ENCODE measurements at places on chromosomes 3 and 15.

DNA sequence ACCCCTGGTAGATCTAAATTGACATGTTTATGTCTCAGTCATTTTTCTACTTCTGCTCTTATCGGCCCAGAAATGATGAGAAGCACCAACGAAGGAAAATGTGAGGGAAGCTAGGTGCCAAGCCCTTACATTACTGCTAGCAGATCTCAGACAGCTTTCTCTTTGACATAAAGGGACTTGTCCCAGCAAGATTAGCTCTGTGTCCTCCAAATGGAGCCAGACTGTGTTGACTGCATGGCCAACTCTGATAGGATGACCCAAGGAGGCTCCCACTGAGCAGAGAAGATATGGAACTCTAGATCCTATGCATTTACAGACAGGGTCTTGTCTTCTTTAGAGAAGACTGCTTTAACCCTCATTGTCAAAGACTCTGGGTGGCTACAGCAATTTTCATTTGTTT, 2.8 kb upstream of the MCTP2 start:
- DNase-seq: no peak

GRCh38 chr3:13166243-13167063, 93.2 kb upstream of the IQSEC1 start:
- no peak for DNase-seq

DNA sequence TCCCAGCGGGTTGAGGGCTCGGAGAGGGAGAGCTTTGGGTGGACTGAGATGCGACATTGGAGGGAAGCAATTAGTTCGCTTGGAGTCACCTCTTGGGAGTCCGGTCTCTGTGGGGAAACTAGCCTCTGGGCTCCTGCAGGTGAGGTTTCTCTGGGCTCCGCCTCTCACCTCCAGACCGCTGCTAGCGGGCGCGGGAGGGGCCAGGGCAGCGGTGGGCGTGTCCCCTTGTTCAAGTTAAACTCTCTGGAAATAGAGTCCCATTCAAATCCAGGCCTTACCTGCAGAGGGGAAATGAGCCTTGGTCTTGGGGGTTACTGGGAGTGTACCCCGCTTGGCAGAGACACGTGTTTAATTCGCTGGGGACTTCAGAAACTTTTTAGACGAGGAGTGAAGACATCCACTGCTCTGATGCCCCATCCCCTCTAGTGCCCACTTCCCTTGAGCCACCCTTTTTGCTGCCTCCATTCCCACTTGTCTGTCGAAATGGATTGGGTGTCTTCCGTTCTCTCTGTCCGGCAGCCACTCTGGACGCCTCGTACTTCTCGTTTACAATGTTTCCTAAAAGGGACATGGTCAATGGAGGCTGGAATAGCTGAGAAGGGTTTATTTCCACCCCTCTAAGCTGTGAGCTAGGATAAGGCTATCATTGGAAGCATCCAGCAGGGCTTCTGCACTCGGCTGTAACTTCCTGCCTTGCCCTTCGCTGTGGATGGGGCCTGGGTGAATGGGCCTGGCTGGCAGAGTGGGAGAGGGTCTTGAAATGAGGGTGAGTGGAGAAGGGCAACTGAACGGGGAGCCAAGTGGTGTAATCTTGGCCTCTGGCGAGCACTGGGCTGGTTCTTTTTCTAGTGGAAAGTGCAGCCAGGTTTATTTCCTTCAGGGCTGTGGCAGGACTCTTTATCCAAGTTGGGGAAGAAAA, 1.1 kb downstream of the MITF start:
- DNase-seq: no peak

DNA sequence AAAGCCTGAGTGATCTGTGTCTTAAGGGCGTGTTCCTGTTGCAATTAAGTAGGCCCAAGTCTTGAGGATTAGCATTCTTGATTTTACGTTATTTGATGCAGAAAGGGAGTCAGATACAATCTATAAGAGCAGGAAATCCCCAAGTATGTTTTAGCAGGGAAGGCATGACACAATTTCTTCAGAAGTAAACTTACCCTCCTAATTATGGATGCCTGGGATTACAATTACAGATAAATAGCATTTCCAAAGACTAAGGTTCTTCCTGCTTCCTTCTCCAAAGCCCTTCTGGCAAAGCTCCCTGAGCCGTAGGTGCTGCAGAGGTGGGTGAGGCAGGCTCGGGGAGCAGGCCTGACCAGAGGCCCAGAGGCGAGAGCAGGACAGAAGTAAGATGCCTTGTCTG, 34.9 kb upstream of the ST6GAL1 start:
- DNase-seq: no peak

- DNase-seq: no peak
These were observed 2.8 kb downstream of the GOLGA6L2 start for GRCh38 chr15:23444269-23444668.

DNA sequence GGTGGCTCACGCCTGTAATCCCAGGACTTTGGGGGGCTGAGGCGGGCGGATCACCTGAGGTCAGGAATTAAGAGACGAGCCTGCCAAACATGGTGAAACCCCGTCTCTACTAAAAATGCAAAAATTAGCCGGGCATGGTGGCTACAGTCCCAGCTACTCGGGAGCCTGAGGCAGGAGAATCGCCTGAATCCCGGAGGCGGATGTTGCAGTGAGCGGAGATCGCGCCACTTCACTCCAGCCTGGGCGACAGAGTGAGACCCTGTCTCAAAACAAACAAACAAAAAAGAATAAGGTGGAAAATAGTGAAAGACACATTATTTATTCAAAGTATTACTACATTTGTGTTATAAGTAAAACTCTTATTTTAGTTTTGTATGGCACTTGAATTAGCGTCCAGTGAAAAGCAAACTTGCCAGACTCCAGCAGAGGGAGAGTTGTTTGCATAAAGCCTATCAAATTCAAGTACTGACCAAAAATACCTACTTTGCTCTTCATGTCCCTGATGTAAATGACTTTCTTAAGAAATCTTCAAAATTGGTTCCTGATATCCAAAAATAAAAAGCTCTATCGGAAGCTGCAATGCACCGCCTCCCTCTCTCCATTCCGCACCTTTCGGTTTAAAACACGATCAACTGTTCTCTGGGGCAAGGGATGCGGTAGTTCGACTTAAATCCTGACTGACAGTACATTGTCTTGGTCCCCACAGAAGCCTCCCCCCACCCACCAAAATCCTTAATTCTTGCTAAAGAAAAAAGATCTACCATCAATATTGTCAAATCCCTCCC, 1.2 kb downstream of the TRPM7 start:
- DNase-seq: no peak

- DNase-seq: no peak
These were observed 515.3 kb downstream of the EPHB1 start for GRCh38 chr3:135310317-135310716.

GRCh38 chr3:116950301-116951055, 240.9 kb downstream of the TUSC7 start:
- DNase-seq: no peak

GRCh38 chr3:189842681-189843602, 211.8 kb downstream of the TP63 start:
- DNase-seq: no peak

DNA sequence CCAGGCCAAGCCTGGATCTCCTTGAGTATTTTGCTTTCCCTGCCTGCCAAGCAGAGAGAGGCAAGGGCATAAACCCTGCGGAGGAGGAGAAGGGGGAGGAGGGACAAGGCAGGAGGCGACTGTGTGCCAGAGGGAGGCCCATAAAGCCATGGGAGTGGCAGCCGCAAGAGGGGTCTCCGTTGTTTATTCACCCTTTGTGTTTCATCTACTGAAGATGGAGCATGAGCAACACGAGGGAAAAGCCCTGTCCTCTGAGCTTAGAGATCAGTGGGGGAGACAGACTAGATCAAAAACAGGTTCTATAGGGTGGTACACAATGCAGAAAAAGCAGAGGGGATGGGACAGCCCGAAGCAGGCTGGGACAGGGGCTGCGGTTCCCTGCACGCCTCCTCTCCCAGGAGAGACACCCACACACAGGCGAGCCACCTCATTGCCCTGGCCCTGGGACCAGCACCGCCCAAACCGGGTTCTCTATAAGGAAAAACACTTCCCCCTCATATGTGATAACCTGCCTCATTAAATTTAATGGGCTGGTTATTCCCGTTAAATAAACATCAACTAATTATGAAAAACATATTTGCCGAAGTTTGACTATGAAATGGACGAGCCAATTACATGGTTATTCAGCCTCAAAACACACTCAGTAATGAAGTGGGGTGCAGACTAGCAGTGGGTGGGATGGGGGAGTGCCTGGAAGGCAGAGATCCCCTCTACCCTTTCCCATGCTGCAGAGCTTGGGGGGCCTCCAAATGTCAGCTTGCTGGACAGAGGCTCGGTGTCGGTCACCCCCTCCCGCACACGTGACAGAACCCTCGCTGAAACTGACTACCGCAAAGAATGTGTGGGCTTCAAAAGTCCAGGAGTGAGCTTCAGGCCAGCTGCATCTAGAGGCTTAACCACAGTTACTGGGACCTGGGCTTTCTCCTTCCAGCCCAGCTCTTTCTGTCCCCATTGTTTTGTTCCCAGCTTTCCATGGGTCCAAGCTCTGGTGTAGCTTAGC, 14.2 kb upstream of the PLXNA1 start:
- no peak for DNase-seq

GRCh38 chr3:33900440-33900808, 102.0 kb downstream of the PDCD6IP start:
- no peak for DNase-seq

GRCh38 chr3:45510519-45510918, 84.0 kb upstream of the LIMD1 start:
- no peak for DNase-seq

- DNase-seq: no peak
These were observed 104.5 kb upstream of the BFSP2 start for GRCh38 chr3:133295199-133295901.

DNA sequence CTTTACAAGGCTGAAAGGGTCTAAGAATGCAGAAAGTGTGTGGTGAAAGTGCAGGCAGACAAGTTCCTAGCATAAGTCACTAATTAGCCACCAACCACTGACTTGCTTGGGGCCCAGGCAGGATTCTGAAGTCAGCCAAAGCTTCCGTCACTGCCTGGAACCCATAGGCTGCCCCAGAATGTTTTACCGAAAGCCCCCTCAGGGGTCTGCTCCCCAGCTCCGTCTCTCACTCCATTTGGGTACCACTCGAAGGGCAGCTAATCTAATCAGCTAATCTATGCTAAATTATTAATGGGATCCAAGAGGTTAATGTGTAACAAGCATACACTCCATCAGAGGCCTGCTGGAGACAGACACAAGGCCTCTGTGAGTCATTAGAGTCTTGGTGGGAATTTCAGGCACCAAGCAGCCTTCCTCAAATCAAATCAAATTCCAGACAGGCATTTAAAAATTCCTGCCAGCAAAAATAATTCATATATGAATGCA, 13.2 kb downstream of the ADAMTS9 start:
- no peak for DNase-seq

Data from CD4-positive, alpha-beta T cell treated with Interleukin-10 for 1 hour (primary cell).